ENCODE measurements at places on chromosomes 3 and 15.

DNA sequence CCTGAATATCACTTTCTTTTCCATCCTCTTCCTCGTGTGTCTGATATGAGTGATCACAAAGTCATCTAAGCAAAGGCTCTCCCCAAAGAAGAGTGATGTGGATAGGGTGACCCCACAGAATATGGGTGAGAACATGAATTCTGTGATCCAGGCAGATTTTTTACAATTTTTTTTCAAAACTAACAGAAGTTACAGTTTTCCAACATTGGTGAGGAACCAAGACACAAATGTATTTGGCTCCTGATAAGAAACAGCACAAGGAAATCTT lies 27.0 kb downstream of the ANXA2 start:
- DNase-seq = no peak

- DNase-seq = no peak
Measured at GRCh38 chr3:159879146-159879545, 109.5 kb upstream of the IL12A start.

DNA sequence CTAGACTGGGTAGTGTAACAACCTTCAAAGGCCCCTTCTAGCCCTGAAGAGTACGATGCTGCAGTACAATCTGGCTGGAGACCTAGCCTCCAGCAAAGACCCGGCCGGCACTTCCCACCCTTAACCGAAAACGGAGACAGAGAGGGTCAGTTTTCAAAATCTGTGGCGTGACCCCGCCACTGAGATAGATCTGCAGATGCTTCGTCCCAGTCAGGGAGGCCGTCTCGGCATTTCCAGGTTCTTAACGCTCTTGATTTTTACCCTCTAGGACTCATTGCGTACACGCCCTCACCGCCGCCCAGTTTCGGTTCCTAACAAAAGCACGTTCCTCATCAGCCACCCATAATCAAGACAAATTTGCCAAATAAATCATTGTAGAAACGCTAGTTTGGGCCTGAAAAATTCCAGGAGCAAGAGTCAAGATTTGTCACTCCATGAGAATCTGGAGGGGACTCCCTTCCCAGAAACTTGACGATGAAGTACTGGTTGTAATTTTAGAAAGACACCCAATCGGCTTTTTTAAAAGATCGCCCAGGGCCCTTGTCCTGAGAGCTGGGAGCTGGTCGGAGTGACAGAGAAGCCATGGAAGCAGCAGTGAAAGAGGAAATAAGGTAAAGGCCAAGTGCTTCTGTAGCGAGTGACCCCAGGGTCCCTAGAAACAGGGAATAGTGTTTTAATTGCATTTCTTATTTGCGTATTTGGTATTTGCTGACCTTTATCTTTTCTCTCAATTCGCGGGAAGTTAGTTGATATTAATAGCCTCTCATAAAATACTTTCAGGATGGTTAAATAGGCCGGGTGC lies 868 bp upstream of the TMEM87A start:
- peak; percentile 65 for DNase-seq

DNA sequence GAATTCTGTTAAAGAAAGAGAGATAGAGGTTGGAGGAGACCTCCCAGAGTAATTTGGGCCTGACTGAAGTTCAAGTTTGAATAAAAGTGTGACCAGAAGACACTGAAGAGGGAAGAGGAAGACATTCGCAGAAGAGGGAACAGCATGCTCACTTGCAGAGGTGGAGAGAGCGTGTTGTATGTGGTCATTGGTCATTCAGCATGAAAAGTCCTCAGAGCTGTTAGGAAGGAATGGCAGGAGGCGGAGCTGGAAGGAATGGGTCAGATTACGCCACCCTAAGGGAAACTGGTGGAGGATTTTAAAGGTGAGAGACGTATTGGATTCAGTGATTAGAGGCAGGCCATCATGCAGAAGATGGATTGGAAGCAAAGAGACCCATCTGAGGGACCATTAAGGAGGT lies 41.6 kb downstream of the IQCH start:
- no peak for DNase-seq

GRCh38 chr15:83066034-83066733 lies 868 bp downstream of the BTBD1 start:
- no peak for DNase-seq

GRCh38 chr3:196660381-196661166 lies 21.1 kb downstream of the NRROS start:
- no peak for DNase-seq

GRCh38 chr3:117566926-117567325 lies 857.3 kb downstream of the TUSC7 start:
- no peak for DNase-seq

DNA sequence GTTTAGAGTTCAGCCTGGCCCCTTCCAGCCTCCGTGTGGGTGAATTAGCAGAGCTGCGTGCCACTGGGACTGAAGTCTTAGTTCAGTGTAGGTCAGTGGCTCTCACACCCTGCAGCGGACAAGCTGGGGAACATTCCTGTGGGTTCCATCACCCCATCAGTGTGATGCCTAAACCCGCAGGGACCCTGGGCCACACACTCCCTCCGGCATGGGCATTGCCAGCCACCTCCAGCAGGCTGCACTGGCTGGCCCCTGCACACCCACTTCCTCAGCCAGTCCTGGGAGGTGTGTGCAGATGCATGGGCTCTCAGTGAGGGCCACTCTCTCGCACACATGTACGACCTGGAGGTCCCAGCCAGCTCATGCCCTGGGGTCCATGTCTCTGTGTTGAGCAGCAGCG lies 32.1 kb upstream of the TOPBP1 start:
- no peak for DNase-seq

DNA sequence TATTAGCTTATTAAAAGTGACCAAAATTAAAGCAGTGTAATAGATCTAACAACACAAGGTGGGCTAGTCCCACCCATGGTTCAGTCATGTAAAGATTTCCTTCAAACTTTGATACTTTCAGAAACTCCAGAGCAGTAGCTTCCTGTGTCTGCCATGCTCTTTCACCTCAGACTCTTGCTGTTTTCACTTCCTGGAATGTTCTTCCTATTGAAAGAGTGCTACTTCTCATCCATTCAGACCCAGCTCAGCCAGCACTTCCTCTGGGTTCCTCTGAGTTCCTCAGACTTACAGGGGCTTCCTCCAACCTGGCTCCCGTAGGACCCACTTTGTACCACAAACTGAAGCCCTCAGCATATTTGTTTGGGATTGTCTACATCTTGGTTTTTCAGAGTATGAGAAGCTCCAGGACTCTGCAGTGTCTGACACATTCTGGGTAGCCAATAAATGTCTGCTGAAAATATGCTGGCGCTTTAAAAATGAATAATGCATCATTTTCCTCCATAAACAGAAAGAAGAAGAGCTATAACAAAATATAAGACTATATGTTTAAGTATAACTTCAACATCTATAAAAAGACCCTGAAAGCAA lies 18.0 kb downstream of the NCEH1 start:
- no peak for DNase-seq

GRCh38 chr3:10389995-10390394 lies 69.1 kb upstream of the SEC13 start:
- no peak for DNase-seq

GRCh38 chr15:40859206-40859851 lies 14.7 kb downstream of the RHOV start:
- DNase-seq = peak; percentile 81

GRCh38 chr3:24435584-24435983 lies 59.1 kb downstream of the THRB start:
- no peak for DNase-seq

- no peak for DNase-seq
Measured at GRCh38 chr3:163939926-163940325, 1138.4 kb downstream of the SI start.

DNA sequence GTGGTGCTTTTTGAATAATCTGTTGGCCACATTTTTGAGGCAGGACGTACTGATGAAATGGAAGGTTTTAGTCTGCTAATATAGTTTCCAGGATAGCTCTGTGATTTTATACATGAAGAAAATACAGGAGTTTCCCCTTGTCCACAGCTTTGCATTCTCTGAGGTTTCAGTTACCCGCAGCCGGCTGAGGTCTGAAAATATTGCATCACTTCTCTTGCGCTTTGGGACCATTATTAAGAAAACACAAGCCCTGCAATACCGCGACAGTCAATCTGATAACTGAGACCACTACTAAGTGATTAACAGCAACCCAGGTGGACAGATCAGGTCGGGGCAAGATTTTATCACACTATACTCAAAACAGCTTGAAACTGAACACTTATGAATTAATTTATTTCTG lies 33.0 kb downstream of the BLM start:
- DNase-seq = no peak

DNA sequence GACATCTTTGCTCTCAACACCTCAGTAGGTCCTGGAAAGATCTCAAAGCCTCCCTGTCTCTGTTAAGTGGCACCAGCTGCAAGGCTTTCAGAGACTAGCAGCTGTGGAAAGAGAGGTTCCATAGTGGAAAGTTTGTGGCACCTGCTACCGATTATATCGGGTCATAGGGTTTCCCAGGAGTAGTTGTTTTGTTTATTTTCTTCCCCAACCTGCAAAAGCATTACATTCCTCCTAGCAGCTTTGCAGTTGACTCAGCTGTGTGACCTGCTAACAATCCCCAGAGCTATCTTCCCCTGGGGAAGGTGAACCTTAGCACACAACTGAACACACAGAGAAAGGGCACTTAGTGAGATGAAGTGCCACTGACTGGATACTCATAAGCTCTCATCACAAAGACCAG lies 598.9 kb upstream of the GRM7 start:
- no peak for DNase-seq

DNA sequence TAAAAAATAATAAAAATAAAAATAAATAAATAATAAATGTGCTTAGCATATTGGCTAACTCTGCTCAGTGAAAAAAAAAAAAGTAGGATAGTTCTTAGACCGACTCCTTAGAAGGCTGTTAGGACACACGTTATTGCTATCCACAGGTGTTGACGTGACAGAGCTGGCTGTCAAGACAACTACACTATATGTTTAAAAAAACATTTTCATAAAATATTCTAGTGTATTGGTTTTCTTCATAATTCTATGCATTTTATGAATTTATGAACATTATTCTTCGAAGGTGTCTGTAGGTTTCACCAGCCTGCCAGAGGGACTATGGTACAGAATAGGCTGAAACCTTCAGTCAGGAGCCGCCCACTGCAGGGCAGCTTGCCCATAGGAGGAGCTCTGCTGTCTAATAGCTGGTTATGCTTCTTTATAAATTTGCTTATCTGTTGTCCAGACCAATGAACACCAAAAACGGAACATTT lies 9.2 kb downstream of the TM4SF1 start:
- no peak for DNase-seq

- DNase-seq = no peak
Measured at GRCh38 chr3:62003835-62004234, 369.5 kb downstream of the FEZF2 start.

GRCh38 chr3:194168994-194169393 lies 33.0 kb downstream of the HES1 start:
- DNase-seq = no peak

DNA sequence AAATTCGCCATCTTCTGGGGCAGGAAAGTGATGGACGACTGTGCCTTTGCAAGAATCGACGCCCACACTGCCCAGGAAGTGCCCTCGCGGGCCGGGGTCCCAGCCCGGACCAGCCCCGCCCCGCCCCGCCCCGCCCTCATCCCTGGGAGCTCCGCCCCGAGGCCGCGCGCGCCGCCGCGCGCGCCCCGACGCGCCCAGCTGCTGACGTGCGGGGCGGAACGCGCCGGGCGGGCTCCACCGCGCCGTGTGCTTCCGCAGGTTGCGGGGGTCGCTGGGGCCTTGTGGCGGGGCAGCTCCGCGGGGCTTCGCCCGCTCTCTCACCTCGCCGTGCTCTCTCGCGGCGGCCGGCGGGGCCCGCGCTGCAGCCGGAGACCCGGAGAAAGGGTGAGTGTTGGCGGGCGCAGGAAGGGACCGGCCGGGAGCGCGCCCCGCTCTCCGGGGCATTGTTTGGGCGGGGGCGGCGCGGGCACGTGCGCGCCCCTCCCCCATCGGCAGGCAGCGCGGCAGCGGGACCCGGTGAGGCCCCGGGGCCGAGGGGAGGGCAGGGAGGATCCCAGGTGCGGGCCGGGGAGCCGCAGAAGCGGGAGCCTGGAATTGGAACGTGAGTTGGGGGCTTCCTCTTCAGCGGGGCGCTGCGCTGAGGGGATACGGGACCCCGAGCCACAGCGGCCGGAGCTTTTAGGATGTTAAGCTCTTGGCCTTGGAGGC lies at the start of gene YEATS2:
YEATS2 (plus strand) TSS at position 188 of the 708 bp plus-strand sequence. CDS start 17,366 bp downstream, outside the sequence.
- peak; percentile 68 for DNase-seq

DNA sequence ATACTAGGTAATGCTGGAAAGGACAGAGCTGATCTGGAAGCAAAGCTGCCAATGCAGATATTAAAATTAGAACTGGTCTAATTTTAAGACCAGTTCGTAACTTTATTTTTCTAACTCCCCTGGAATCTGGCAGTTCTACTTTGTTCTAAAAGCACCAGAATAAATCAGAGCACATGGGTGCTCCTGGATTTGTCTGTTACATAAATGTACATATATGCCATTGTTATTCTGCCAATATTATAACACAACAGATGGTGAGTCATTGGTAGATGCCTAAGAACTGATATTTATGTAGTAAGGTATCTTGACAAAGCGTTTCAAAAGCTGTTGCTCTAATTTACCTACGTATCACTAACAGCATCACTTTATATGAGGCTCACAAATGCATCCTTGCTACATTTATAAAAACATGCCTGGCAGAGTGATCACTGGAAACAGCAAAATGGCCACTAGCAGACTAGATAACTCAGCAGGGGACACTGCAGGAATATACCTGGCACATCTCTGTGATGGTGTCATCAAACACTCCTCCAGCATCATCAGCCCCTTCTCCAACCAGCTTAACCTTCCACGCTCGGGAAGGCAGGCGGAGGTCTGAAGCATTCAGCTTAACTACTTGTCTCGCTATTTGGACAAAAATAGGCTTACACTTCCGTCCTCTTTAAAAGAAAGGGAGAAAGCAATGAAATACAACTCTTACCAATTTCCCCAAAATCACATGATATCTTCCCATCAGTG lies 26.2 kb downstream of the FBXL22 start:
- DNase-seq = no peak

GRCh38 chr15:71136793-71137518 lies 21.7 kb downstream of the THSD4 start:
- DNase-seq = no peak

- DNase-seq = no peak
Measured at GRCh38 chr3:127690823-127691452, 18.2 kb downstream of the ABTB1 start.

GRCh38 chr15:98484914-98485313 lies 163.4 kb upstream of the IGF1R start:
- no peak for DNase-seq

DNA sequence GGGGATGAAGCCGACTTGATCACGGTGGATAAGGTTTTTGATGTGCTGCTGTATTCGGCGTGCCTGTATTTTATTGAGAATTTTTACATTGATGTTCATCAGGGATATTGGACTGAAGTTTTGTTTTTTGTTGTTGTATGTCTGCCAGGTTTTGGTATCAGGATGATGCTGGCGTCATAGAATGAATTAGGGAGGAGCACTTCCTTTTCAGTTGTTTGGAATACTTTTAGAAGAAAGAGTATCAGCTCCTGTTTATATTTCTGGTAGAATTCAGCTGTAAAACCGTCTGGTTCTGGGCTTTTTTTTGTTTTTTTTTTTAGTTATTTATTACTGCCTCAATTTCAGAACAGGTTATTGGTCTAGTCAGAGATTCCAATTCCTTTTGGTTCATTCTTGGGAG lies 93.7 kb downstream of the SLC25A26 start:
- no peak for DNase-seq

- no peak for DNase-seq
Measured at GRCh38 chr3:175410251-175410650, 551.1 kb downstream of the NAALADL2 start.

GRCh38 chr3:99532246-99532645 lies 106.1 kb upstream of the COL8A1 start:
- no peak for DNase-seq

All from NK-92 treated with Interleukin-12 subunit alpha and Interleukin-12 subunit beta, amount 100 ng/mL, for 24 hours (cell line).